ENCODE measurements at places on chromosomes 2 and 18.

DNA sequence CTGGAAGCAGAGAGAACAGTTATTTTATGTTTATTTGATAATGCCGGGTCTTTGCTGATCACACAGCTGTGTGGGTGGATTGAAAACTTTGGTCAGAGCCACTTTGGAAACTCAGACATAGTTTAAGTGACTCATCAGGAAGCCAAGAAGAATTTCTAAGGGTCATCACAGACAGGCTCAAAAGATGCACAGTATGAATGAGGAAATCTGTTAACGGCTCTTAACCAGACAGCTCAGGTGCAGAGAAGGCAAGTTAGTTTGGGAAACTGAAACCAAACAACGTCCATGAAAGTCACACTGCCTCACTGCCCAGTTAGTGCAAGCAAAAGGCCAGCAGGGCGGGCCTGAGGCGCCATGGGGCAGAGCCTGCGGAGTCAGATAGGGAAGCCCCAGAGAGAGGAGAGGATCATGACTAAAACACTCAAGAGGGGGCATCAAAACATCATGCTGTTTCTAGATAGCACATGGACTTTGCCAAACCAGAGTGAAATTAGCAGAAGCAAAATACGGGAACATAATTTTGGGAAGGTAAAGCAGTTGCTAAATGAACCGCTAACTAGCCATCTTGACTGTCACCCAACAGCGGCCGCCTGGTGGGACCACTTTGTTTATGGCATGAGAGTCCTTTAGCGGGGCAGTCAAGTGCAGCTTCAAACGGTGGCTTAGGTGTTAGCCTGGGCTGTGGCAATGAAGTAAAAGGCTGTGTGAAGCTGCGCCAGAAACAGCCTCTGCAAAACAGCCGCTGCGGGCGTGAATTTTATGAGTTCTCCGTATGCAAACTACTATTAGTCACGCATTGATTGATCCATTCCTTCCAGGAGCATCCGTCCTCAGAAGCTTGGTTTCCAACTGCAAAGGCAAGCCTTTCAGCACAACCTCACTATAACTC lies 101.2 kb downstream of the KCTD18 start:
- no peak for DNase-seq

GRCh38 chr2:199739413-199740110 lies 111.4 kb downstream of the FTCDNL1 start:
- peak; percentile 11 for DNase-seq

GRCh38 chr2:185338104-185338503 lies 400.5 kb upstream of the FSIP2 start:
- DNase-seq: no peak

GRCh38 chr18:76443519-76444445 lies 51.3 kb downstream of the ZNF516 start:
- no peak for DNase-seq

DNA sequence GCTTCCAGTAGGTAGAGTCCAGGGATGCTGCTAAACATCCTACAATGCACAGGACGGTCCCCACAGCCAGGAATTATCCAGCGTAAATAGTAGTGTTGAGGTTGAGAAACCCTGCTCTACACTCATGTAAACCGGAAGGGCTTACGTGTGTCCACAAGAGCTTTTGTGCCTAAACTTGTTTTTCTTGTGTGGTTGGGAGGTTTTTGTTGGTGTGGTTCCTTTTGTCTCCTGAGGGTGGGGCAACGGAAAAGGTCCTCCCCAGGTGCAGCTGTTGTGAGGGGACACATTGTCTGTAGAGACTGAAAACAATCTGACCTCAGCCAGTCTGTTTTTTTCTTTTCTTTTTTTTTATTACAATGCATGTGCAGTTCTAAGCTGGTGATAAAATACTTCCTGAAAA lies 72.7 kb upstream of the MGAT5 start:
- DNase-seq: no peak
